ENCODE measurements at places on chromosomes 4 and X.

GRCh38 chrX:70066646-70067045 is 4.4 kb downstream of the OTUD6A start:
- no peak for DNase-seq

DNA sequence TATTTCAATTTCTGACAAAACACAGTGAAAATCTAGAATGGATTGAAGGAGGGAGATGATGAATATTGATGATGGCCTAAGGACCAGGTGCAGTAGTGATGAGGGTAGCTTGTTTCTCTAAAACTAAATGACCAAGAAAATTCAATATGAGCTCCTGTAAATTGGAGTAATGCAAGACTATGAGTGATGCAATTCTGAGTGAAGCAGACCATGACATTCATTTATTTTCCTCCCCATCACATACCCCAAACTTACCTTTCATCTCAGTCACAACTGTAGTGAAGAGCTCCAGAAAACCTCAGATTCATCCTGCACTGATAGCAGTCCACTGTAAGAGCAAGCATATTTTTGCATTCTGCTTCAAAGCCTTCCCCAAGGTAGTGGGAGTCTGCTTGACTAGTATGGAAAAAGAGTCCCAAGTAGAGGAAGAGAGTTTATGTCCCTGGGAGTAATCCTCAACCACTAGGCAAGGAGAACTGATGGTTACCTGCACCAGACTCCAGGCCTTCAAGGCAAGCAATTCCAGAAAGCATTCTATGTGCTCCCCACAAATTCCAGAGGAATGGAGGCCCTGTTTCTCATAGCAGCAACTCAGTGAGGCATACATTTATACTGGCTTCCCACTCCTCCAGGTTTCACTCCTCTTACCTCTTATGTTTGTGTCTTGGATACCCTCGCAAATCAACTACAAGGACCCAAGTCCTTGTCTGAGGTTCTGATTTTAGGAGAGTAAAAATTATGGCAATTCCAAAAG is 47.2 kb downstream of the CXCL1 start:
- DNase-seq, result no peak

DNA sequence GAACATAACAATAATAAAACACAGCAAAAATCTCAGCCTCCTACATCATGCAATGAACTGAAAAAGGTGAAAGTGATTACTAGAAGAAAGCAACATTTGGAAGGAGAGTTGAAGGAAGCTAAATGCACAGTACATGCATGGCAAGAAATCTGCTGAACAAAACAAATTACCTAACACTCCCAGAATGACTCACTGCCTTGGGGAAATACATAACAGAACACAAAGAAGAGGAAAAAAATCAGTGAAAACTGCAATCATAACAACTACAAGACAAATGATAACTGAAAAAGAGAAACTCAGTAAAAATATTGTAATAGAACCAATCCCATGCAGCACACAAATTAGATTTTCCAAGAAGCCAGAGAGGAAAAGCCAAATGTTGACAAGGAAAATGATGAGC is 1513.2 kb downstream of the ARAP2 start:
- DNase-seq, result no peak

GRCh38 chr4:116362583-116362982 is 722.8 kb downstream of the TRAM1L1 start:
- no peak for DNase-seq

GRCh38 chrX:2701600-2701999 is 10.5 kb downstream of the CD99 start:
- no peak for DNase-seq

DNA sequence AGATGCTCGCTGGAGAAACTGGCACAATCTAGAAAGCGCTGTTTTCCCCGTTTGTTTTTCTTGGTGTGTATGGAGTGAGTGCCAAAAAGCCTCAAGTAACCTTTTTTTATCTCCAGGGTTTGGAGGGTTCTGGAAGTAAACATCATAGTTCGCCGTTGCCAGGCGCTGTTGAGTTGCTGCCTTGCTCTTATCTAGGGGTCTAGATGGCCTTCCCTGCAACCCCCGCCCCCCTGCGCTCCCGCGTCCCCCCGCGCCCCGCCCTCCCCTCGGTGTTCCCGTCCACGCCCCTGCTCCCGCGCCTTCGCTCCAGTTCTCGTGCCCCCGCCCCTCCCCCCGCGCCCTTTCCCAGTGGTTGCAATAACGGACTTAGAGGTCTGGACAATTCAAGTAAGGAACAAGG is 555 bp upstream of the GCNA start:
- DNase-seq, result no peak

DNA sequence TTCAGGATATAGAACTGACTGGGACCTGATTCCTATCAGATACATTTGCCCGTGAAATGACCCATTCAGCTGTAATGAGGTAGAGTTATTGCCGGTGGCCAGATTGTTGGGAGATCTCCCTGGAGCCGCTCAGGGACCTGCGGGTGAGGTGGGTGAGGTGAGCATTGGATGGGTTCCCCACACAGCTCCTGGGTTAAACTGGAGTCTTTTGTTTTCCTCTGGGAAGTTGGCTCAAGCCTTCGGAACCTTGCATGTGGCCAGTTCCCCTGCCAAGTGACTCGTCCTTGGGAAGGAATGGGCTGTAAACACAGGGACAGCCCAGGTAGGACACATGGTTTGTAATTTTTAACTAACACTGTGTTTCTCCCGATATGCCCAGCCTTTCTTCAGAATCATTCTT is 31.6 kb upstream of the KIT start:
- no peak for DNase-seq

DNA sequence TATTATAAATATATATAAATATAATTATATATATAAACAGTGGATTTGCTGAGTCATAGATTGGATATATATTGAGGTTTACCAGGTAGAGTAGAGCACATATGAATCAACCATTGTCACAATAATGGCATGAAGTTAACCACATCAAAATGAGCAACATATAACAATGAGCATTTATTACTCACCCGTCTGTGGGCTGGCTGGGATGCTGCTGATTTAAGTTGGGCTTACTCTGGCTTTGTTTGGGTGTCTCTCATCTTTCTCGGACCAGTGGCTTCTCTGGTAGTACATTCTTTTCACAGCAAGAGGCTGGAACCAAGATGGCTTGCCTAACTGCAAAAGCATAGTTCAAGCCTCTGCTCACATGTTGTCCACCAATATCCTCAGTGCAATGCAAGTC is 111.7 kb upstream of the TAPT1 start:
- peak; percentile 37 for DNase-seq

DNA sequence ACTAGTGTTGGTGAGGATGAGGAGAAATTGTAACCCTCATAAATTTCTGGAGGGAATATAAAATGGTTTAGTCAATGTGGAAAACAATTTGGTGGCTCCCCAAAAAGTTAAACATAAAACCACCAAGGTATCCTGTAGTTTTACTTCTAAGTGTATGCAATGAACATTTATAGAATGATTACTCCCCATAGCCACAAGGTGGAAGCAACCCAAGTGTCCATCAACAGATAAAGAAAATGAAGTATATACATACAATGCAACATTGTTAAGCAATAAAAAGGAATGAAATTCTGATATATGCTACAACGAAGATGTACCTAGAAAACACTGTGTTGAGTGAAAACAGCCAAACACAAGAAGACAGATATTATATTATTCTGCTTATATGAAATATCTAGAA is 569.1 kb upstream of the GRID2 start:
- DNase-seq, result no peak

DNA sequence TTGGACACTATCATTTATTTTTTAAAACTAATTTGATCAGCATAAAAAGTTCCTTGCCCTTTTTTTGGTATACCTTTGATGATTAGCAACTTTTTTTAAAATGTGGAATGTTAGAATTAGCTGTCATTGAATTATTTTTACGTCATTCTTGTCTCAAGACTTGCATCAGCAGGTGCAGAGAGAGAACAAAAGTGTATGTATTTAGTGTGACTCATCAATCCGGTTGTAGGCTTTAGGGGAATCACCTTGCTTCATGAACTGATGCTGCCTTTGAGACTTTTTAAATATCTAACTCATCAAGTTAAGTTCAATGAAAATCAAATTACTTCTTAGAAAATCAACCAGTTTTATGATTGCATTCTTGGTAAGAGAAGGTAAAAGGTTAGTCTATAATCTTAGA is 125.1 kb downstream of the ARX start:
- DNase-seq, result no peak

- DNase-seq, result peak; percentile 88
Observed at GRCh38 chr4:21888195-21888976, 60.2 kb downstream of the KCNIP4 start.

- no peak for DNase-seq
Observed at GRCh38 chrX:64850371-64851082, 125.7 kb downstream of the ZC4H2 start.

DNA sequence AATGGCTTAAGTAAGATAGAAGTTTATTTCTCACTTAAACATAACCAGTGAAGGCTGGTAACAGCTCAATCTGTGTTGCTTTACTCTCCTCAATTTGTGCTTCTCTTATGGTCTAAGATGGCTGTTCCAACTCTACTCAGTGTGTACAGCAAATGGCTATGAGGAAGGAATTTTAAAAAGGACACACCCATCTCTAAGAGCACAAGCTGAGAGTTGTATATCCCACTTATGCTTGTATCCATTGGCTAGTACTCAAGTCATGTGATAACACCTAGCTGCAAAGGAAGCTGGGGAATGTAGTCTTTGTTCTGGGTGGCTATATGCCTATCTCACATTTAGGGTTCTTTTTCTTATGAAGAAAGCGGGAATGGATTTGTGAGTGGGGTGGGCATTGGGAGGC is 63.3 kb downstream of the GPAT3 start:
- peak; percentile 65 for DNase-seq

- DNase-seq, result peak; percentile 91
Observed at GRCh38 chr4:168528131-168528949, 31.5 kb downstream of the PALLD start.

DNA sequence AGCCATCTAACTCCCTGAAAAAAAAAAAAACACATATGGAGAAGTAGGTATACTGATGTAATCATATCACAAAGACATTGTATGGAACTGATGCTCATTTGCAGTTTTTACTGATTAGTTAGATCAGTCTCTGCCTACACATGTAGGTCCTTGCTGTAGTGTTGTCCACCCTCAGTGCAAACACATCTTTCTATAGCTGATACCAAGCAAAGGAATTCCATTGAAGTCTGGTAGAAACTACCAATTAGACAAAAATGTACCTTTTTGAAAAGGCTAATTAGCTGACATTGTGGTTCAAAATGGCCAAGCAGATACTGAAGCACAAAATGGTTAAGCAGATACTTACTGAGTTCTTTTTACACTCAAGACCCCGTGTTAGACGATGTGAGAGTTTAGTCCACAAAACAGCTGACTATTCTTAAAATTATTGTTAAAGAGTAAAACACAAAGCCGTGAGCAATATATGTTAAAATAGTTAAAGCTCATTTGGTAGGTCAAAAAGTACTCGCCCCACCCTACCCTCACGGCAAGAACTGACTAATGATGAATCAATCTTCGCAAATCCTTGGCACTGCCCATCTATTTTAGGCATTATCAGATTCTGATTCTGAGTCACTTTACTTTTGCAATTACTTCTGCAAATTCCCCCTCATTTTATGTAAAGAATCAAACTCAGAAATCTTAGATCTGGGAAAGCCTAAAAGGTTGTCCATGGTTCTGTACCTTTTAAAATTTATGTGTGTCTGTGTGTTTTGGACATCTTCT is 40.4 kb downstream of the COL4A6 start:
- DNase-seq, result peak; percentile 4

GRCh38 chrX:108224218-108224617 is 132.6 kb downstream of the ATG4A start:
- DNase-seq, result no peak

- DNase-seq, result no peak
Observed at GRCh38 chr4:38979511-38980230, 52.5 kb downstream of the TMEM156 start.

GRCh38 chrX:28552882-28553829 is 34.1 kb upstream of the IL1RAPL1 start:
- no peak for DNase-seq

DNA sequence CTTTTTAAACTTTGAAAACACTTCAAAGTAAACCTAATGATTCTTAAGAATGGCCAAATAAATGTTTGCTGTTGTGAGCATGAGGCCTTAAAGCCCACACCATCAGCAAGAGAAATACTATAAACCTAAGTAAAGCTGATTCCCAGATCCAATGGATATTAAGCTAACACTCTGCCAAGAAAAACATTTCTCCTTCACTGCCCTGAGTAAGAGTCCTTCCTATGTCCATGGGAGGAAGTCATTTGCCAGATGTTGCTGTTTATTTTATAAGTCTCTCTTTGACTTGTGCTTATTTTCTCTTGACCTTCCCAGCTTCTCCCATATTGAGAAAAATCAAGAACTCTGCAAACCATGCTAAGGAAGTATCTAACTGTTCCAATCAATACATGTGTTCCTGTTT is 154.3 kb upstream of the EDNRA start:
- DNase-seq, result peak; percentile 42

DNA sequence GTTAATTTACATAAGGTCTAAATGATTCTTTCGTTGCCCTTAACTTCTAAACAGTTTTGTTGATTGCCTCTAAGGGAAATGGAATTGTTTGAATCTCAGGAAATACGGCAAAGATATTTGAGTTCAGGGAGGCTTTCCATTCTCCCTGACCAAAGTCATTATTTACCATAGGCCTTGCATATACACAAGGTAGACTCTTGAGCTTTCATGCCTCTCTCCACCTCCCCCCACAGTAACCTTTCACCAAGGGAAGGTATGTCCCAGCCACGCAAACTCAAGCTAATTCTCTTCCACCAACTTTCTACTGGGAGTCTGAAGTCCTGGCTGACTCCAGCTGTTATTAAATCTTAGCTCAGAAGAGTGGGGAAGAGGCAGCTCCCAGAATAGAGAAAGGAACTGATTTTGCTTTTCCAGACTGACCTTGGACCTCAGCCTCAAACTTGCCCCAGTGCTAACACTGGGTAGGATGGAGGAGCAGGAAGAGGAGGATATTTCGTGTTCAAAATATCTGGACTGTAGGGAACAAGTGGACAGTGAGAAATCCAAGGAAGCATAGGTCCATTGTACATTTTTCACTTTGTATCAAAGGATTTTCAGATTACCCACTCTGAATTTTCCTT is 1.4 kb downstream of the IGSF1 start:
- no peak for DNase-seq

GRCh38 chr4:58961925-58962324 is 1851.7 kb upstream of the IGFBP7 start:
- DNase-seq, result no peak

- DNase-seq, result no peak
Observed at GRCh38 chr4:123987408-123987807, 590.8 kb downstream of the SPRY1 start.

GRCh38 chr4:16791460-16791859 is 107.0 kb downstream of the LDB2 start:
- DNase-seq, result no peak

DNA sequence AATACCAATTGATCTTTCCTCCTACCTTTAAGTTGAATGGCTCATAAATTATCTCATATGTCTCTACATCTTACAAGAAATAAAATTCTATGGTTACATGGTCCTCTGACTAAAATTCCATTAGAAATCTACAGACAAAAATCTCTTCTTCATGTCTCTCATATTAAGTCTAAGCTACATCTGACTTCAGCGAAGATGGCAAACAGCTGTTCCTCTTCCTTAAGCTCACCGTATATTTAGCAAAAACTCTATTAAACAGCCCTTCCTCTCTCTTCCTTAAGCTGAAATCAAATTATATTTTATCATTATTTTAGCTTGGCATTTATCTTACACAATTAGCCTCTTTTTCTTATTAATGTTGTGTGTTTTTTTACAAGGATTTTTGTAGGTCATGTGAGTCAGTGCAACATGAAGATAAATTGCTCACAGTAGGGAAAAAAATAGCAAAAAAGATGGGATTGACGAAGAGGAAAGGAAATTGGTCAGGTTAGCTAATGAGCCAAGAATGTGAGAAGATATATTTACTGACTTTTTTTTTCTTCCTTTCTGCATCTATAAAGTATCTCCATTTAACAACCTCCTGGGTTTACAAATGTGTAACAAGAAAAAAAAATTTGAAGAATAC is 2412.8 kb downstream of the ARAP2 start:
- DNase-seq, result peak; percentile 42

Data from fibroblast of skin of scalp (primary cell).